ENCODE measurements at places on chromosomes 16 and 17.

GRCh38 chr16:79962962-79963361, 362.4 kb upstream of the MAF start:
- DNase-seq: no peak

GRCh38 chr17:75738218-75738802, 17.1 kb downstream of the ITGB4 start:
- peak; percentile 18 for DNase-seq

DNA sequence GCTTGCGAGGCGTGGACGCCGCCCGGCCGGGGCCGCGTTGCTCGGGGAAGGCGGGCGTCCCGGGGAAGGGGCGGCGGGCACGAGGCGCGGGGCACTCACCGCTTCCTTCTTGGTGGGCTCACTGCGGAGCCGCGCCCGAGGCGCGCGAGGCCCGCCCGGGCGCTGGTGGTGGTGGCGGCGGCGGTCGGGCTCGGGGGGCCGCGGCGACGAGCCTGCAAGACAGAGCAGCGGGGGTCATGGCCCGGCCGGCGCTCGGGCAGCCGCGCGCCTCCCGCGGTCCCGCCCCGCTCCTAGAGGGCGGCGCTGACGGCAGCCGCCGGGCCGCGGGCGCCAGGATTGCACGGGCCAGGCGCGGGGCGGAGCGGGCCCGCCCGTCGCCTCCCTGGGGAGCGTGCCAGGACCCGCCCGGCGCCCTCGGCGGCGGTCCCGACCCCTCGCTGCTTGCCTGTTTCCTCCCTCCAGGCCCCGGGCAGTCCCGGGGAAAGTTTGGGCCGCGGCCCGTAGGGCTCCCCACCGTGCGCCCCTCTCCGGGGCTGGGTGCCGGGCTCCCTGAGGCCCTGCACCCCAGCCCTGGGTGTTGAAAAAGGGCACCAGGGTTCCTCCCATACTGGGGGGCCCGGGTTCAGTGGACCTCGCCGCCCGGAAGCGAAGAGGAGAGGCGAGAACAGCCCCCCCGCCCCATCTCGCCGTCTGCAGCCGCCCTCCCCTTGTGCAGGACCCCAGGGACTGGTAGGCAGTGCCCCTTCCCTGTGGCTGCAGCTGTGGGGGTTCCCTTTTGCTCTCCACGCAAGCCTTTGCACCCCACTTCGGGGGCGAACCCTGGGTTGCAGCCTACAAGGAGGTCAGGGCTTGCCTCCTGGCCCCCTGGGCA, at the start of gene C16orf74:
C16orf74 (minus strand) TSS at position 270 of the 871 bp plus-strand sequence. CDS start 15,879 bp downstream, outside the sequence.
- DNase-seq: no peak

- no peak for DNase-seq
Observed at GRCh38 chr17:70181866-70182265, 12.5 kb downstream of the KCNJ2 start.

DNA sequence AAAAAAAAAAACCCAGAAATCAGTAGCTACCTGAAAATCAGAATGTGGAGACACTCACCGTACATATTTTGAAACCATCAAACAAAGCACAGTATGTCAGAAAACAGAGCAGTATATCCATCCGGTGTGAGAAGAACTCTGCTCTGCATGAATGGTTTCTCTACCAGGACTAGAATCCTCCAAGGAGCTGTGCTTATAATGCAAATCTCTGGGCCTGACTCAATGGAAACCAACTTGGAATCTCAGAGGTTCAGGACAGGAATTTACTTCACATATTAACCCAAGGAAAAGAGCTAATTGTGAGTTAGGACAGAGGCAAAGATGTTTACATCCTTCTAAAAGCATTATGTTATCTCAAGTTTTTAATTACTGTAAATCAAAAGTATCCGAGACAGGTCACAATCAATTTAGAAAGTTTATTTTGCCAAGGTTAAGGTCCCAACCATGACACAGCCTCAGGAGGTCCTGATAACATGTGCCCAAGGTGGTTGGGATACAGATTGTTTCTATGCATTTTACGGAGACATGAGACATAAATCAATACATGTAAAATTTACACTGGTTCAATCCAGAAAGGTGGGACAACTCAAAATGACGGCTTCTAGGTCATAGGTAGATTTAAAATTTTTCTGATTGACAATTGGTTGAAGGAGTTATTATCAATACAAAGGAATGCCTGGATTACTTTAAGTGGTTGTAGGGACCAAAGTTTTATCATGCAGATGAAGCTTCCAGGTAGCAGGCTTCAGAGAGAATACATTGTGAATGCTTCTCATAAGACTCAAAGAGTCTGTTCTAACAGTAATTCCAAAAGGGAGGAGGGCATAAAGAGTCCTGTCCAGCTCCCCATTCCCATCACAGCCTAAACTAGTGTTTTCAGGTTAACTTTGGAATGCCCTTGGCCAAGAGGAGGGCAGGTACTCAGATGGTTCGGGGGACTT, 164.1 kb downstream of the CDH8 start:
- DNase-seq: no peak

DNA sequence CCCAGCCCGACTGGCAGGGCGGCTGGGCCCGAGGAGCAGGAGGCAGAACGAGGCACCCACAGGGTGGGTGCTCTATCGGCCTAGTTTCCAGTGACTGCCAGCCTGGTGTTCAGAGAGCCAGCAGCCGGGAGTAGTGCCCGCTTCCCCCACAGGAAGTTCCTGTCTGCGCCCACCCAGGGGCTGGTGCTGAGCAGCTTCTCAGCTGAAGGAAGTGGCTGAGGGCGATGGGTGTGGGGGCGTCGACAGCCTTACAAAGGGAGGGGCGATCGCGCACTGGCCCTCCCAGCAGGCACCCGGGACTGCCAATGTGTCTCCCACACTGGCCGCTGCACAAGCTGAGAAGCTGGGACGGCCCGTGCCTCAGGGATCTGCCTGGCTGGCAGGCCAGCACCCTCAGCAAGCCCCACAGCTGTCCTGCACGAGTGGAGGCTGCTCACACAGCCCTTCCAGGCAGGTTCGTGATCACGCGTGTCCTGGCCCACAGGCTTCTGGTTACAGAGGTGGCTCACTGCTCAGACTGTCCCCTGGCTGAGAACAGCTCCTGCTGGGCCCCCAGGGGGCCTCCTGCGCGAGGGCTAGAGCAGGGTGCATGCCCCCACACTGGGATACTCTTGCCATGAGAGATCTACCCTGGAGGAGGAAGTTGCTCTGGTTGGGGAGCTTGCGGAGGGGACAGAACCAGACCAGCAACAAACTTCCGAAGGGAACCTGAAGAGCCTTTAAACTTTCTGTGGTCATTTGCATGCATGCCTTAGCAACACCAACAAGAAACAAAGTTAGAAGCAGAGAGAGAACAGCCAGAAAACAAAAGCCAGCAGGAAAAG, 2.5 kb downstream of the RNF166 start:
- DNase-seq: no peak

GRCh38 chr17:69043098-69043734, 17.5 kb downstream of the ABCA9 start:
- DNase-seq: no peak

- no peak for DNase-seq
Observed at GRCh38 chr17:50539762-50540559, 7.0 kb upstream of the SPATA20 start.

- DNase-seq: no peak
Observed at GRCh38 chr16:11112723-11113348, 143.2 kb downstream of the SOCS1 start.

DNA sequence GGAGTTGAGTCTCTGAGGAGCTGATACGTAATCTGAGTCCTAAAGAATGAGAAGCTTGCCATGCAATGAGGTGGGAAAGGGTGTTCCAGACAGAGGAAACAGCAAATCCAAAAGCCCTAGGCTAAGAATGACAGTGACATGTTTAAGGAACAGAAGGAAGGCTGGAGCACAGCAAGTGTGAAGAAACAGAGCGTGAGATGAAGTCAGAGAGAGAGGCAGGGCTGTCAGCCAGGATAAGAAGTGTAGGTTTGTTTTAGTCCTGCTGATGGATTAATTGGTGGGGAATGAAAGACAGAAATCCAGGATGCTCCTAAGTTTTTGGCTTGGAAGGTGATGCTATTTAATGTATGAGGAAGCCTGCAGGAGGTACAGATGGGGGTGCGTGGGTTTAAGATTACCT, 14.5 kb downstream of the MMP28 start:
- no peak for DNase-seq

- no peak for DNase-seq
Observed at GRCh38 chr16:57795431-57795878, 6.8 kb downstream of the KIFC3 start.

DNA sequence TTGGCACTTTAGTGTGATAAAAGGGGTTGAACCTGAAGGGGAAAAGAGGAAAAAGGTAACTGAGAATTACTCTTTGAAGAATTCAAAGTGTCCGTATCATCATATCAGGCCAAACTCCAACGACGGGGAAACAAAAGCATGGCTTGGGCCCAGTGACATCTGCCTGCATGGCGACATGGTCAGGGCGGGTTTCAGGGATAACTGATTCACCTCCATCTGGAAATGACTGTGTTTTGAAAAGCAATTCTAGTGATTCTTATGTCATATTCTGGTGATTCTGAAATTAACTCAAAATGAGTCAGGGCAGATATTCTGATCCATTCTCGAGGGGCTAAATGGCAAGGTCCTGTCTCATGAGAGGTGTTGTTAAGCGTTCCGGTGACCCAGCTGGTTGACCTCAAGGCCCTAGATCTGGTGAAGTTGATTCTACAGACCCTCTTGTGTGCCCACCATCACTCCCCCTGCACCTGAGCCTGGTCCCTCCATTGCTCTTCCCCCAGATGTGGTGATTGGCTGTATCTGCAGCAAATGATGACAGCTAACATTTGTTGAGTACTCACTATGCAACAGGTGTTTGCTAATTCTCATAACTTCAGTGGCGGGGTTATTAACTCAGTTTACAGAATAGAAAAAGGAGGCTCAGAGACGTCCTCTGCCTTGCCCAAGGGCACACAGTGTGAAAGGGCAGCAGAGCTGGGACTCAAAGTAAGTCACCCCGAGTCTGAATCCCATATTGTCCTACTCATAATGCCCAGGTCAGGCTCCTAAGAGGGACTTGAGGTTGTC, 251.8 kb downstream of the MAF start:
- DNase-seq: no peak

DNA sequence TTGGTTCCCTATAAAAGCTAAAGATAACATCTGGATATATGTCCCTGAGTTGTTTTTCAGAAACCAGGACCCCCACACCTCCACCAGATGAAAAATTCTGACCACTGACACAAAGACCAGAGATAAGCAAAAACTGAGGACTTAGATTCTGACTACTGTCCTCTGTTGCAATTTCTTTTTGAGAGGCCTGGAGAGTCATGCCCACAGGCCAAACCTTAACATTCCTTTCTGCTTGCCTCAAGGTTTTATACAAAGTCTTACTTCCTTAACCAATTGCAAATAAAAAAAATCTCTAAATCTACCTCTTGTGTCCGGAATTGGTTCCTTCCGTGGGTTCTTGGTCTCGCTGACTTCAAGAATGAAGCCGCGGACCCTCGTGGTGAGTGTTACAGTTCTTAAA, 228.5 kb downstream of the ABCC12 start:
- DNase-seq: no peak

DNA sequence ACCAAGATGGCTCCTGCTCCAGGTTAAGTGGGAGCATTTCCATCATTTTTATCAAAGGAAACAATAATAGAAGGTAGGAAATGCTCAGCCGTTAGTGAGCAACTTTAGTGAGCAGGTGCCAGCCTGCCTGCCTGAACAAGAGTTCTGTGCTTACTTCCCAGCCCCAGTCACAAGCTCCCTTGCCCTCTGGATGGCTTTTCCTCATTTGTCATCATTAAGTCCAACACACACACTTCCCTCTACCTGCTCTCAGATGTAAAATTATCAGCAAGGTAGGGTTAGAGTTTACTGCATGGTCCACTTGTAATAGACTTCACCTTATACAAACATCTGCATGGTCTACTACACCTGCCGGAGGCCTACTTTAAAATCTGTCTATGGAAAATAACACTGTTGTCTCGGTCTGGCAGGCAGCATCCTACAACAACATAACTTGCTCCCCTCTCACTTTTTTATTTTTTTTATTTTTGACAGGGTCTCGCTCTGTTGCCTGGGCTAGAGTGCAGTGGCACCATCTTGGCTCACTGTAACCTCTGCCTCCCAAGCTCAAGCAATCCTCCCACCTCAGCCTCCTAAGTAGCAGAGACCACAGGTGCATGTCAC, 12.7 kb downstream of the TEX2 start:
- DNase-seq: no peak

DNA sequence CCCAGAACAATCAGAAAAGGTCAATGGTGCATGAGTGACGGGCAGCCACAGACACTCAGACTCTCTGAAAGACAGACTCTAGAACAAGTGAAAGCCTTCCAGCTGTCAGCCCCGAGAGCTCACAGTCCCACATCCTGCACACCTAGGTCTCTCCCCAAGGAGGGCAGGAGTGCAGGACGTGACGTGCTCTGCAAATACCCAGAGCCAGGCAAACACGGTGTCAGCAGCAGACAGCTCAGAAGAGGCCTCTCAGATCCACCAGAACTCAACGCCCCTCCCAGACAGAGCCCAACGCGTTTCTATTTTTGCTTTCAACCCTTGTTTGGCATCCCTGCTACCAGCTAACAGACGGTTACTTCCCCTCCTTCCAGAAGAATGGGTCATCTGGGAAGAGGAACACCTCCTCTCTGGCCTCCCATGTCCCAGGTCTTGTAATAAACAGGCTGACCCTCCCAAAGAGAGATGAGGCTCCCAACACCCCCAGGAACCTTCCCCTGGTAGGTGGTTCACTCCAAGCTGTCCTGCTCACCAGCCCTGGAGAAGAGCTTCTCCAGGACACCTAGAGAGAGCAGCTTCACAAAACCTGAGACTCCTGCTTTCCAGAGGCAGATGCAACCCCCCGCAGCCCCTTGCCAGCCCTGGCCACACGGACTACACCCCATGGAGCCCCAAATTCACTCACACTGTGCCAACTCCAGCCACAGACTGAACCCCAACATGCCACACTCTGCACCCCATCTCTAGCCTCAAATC, 7.6 kb downstream of the PITPNM3 start:
- no peak for DNase-seq

GRCh38 chr16:4604401-4604800, 10.3 kb downstream of the UBALD1 start:
- DNase-seq: no peak

DNA sequence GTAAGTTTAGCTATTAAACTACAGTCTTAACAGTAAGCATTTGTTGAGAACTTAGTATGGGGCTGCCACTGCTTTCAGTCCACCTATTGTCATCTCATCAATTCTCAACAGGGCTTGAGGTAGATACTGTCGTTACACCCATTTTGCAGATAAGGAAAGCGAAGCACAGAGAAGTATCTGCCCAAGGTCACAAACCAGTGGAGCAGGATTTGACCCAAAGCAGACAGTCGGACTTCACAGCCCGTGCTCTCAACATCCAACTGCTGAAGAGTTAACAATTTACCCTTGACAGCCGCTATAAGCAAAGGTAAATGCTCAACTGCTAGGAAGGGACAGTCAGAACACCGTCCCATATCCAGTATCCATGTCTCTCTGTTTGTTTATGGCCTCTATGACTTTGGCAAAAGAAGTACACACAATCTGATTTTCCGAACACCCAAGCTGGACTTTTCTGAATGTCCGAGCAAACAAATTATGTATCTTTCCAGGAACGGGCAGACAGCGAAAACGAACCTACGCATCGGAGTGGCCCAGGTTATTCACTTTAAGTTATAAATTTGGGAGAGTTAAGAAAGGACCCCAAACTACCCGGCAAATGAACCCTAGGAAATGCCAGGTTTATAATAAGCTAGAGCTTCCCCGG, 1.2 kb downstream of the SIAH1 start:
- no peak for DNase-seq

- no peak for DNase-seq
Observed at GRCh38 chr16:76059186-76059585, 218.0 kb upstream of the CNTNAP4 start.

Data from brain microvascular endothelial cell (primary cell).